Activated naive CD4-positive, alpha-beta T cell treated with anti-CD3 and anti-CD28 coated beads, Interleukin-2, amount 50 U/mL, for 16 hours (primary cell): ENCODE measurements at places on chromosomes 3 and 15.

- no peak for DNase-seq
Observed at GRCh38 chr15:76991741-76992645, 2.9 kb upstream of the PSTPIP1 start.

DNA sequence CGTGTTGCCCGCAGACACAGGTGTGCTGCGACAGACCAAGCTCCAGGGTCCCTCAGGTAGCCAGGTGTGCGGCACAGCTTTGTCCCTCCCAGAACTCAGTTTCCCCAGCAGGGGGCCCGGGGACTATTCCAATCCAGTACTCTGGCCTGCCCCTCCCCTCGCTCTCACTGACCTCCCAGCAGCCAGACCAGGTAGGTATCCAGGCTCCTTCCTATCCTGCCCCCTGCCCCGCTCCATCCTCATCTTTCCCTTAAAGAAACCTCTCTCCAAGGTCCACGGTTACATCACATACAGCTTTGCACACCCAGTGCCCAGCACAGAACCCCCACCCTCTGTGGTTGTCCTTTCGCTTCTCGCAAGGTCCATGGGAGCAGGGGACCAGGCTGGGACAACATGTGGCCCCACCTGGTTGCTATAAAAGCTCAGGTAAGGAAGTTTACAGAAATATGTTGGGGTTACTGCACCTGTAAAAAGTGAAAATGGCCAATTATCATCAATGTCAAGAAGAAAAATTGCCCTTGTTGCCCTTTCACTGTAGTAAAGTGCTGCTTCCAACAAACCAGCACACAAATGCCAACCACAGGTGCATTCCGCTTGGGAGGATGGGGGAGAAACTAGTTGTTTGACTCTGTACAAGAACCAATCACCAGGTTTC, 7.3 kb upstream of the CYP11A1 start:
- DNase-seq: no peak

DNA sequence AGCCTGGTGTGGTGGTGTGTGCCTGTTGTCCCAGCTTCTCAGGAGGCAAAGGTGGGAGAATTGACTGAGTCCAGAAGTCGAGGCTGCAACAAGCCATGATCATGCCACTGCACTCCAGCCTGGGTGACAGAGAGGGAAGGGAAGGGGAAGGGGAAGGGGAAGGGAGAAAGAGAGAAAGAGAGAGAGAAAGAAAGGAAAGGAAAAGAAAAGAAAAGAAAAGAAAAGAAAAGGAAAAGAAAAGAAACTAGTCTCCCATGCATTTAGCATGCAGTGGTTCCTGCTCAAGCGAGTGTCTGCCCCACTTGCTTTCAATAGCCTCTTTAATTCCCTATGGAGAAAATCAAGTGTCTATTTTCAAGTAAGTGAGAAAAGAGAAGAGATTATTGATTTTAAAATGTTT, 20.6 kb upstream of the CAPN7 start:
- DNase-seq: no peak

DNA sequence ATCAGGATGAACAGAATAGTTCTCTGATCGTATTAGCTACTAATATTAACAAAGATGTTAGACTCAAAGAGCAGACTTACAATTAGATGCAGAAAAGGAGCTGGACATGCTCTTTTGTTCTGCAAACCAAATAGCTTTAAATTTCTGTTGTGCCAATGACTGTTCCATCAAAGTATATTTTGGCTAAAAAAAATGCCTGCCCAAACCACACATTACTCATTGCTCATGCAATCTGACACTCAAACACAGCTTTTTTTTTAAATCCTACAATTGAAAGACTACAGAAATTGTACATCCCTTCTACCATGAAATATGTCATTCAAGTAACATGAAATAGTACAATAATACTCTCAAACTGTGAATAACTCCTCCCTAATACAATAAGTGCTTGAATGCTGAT, 48.6 kb downstream of the SHOX2 start:
- no peak for DNase-seq

GRCh38 chr15:49815950-49816349, 195.1 kb downstream of the DTWD1 start:
- no peak for DNase-seq

DNA sequence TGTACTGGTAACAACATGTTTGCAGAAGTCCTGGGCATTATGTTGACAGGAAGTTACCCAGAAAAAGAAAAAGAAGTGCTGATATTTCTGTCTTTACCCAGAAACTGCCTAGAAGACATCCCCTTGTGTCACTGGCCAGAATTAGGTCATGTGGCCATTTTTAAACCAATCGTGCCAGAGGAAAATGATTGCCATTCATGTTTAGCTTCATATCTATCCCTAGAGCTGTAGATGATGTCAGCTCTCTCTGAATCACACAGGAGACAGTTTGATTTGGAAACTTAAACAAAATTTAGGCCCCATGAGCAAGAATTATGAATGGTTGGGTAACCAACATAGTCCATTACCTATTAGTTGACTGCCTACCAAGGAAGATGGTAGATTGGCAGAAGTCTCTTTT, 8.9 kb upstream of the PLOD2 start:
- no peak for DNase-seq

- no peak for DNase-seq
Observed at GRCh38 chr3:117407317-117407716, 697.7 kb downstream of the TUSC7 start.

DNA sequence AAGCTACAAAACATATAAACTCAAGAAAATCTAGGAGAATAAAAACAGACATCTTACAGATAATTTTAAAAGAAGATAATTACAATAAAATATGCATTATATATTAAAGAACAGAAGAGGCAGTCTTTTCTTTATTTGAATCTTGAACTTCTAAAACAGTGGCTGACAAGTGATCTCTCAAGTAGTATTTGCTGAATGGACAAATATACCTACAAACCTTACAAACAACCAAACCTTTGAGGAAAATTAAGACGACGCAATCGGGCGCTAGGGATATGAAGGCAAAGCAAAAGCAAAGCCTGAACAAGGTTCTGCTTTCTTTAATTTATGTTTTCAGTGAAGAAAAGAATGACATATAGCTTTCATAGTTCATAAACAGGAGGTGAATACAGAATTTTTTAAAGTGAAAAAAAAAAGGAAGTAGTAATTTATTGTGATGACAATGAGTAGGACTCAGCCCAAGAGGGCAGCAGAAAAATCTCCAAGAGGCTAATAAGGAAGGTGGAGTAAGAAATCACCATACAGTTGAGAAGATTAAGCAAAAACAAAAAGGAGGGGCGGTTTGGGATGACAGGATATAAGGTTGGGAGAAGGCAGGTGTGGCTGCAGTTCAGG, 347.8 kb downstream of the TBC1D5 start:
- DNase-seq: no peak

- no peak for DNase-seq
Observed at GRCh38 chr15:92006186-92007028, 152.9 kb downstream of the SLCO3A1 start.

DNA sequence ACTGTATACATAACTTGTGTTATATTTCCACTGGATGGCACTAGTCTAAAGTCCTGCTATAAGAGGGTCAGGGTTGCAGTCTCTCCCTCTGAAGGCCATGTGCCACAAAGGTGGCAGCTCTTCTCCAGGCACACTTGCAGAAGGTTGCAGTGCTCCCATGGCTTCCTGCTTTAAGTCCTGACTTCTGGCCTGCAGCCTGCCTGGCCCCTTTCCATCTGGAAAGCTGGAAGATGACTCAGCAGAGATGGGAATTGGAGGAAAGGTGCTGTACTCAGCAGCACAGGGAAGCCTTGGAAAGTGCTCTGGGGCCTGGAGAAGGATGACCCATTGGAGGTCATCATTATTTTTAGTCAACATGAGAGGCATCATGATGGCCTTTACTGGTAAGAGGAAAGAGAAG, 40.9 kb upstream of the MRPL3 start:
- no peak for DNase-seq

DNA sequence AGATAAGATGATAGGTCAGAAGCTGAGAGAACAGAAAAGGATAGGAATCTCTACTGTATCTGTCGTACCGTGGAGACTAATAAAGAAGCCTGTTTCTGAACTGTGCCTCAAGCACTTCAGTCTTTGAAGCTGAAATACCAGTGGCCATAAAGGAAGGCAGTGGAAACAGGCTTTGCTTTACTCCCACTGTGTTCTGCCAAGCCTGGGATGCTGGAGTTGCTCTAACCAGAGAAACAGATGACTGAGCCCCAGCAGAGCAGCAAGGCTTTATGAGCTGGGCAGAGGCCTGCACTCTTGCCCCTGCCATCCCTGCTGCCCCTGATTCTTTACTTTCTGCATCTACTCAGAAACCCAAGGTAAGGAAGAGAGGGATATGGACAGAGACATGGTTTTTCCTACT, 89.4 kb downstream of the PDE8A start:
- no peak for DNase-seq

GRCh38 chr15:51625236-51625635, 2.7 kb upstream of the DMXL2 start:
- DNase-seq: no peak

GRCh38 chr3:1661839-1662238, 436.8 kb upstream of the CNTN4 start:
- no peak for DNase-seq

GRCh38 chr15:38905632-38906031, 341.0 kb upstream of the RASGRP1 start:
- no peak for DNase-seq

DNA sequence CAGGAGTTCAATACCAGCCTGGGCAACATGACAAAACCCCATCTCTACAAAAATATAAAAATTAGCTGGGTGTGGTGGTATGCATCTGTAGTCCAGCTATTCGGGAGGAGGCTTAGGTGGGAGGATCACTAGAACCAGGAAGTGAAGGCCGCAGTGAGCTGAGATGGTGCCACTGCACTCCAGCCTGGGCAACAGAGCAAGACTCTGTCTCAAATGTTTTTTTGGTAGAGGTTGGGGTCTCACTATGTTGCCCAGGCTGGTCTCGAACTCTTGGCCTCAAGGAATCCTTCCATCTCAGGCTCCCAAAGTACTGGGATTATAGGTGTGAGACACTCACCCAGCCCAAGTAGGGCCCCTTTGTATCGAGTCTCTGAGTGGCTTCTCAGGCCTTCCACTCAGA, 1.9 kb upstream of the IFRD2 start:
- no peak for DNase-seq

DNA sequence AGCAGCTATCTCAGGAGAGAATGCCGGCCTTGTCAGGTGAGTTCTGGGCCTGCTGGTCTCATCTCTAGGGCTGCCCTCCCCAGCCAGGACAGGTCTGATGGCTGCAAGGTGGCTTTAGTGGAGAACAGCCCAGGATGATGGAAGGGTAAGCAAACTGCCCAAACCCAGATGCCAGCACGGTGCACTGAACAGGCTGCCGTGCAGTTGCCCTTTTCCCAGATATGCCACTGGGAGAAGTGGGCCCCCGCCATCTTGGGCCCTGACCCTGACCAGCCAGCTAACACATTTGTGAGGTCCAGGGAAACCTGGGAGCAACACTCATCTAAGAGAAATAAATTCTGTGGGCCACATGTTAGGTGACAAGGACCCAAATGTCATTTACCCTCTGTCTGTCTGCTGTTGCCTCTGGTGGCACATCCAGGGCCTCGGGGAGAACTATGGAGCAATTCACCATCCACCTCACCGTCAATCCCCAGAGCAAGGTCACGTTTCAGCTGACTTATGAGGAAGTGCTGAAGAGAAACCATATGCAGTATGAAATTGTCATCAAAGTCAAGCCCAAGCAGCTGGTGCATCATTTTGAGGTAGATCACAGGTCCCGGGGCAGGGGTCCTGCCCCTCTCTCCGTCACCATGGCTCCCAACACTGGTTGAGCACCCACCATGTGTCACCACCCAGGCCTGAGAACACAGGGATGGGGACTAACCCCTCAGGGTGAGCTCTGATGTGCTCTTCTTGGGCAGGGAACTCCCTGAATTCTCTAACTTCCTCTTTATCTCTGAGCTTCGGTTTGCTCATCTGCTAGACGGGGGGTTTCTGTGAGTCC, 1.8 kb downstream of the ITIH1 start:
- DNase-seq: no peak

DNA sequence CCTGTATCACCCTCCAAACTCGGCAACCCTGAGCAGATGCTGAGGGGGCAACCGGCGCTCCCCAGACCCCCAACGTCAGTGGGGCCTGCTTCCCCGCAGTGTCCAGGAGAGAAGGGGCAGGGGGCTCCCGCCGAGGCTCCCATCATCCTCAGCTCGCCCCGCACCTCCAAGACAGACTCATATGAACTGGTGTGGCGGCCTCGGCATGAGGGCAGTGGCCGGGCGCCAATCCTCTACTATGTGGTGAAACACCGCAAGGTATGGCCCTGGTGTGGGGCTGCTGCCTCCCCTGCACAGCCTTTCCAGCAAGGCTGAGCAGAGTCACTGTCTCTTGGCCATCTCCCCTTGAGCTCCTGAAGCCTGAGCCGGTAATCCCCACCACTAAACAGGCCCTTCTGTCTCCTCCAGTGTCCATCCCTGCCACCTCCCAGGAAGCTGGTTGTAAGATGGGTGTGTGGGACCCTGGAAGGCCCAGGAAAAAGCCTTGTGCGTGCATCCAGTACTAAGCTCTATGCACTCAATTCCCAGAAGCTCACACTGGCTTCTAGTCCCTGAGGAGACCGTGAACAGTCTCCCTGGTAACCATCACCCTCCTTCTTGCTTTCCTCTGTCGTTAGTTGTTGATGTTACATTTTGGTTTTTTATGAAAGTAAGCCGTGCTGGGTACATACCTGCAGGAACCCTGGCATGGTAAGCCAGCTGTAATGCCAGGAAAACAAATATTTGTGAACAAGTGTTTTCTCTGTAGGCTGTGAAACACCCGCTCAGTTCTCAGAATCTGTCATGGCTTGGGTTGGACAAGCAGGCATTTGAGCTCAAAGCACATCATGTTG, 63.3 kb downstream of the BOC start:
- DNase-seq: no peak
